ENCODE measurements at places on chromosomes 13 and 19. TPM values are rescaled to one million over a fixed set of nuclear protein-coding genes. Genes with fewer than 3 reads are reported as not detected.

C19orf73 gene
- 1.2 TPM for total RNA-seq

SPIB gene
- 0.25 TPM for total RNA-seq

ENOX1 gene
- total RNA-seq: 1.0 TPM

ZNF813 gene
- total RNA-seq: 0.35 TPM

NCAN gene
- total RNA-seq: 0.15 TPM

CHST8 gene
- not detected for total RNA-seq

FFAR1 gene
- total RNA-seq: not detected

ODAD3 gene
- total RNA-seq: 1.0 TPM

RYR1 gene
- total RNA-seq: 5.0 TPM

SERPINE3 gene
- not detected for total RNA-seq

FXYD1 gene
- total RNA-seq: 0.47 TPM

SERTAD1 gene
- total RNA-seq: 23.5 TPM

KCNC3 gene
- 1.5 TPM for total RNA-seq

SHISA7 gene
- total RNA-seq: not detected

NPHS1 gene
- 0.55 TPM for total RNA-seq

RFPL4AL1 gene
- total RNA-seq: not detected

APOE gene
- 16.4 TPM for total RNA-seq

RNF113B gene
- total RNA-seq: not detected

FGF21 gene
- total RNA-seq: not detected

ZNF460 gene
- total RNA-seq: 0.84 TPM

CNFN gene
- 39.7 TPM for total RNA-seq
